ENCODE measurements at places on chromosomes 5 and 9.

- no peak for ATAC-seq
Observed at GRCh38 chr5:166581826-166582225, 1709.6 kb upstream of the WWC1 start.

DNA sequence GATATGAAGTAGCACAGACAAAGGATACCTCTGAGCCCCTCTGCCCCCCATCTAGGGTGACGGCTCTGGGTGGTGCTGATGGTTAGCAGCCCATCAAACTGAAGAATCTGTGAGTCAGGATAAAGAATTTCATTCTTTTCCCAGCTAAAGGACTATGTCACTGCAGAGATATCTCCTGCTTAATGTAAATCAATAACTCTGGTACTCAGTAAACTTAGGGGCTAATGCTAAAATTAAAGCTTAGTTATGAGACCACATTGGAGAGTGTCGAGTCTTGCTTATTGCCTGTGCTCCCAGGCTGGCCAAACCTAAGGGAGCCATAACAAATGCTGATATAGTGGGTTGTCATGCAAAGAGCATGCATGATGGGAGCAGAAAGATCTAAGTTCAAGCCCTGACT, 25.6 kb upstream of the ACTBL2 start:
- no peak for ATAC-seq

DNA sequence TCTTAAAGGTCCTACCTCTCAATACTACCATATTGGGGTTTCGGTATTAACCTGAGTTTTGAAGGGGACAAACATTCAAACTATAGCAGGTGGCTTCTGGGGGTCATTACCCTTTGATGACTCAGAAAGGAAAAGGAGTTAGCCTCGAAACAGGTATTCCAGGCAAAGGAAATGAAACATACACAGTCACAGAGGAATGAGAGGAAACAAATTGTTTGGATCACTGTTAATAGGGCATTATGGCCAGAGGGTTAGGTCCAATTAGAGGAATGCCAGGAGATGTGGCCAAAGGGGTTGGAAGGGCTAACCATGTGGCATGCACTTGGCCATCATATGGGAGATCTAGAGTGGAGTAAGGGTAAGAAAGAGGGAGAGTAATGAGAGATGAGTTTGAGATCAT, 23.9 kb upstream of the NIM1K start:
- ATAC-seq: no peak

DNA sequence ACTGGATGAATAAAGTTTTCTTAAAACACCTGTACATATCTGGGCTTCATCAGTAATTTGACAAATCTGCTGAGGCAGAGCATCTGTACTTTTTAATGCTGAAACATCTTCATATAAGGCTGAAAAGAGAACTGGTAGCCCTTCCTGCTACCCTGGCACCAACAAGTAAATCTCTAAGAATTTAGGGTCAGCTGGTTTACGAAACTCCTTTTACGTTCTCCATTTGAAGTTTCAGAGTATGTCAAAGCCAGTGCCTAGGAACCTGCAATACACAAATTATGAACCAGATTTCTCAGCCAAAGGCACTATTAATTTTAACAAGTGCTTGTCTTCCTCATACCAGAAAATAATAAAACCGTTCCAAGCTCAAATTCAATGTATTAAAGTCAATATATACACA, 3.8 kb downstream of the ZFAND5 start:
- ATAC-seq: no peak

DNA sequence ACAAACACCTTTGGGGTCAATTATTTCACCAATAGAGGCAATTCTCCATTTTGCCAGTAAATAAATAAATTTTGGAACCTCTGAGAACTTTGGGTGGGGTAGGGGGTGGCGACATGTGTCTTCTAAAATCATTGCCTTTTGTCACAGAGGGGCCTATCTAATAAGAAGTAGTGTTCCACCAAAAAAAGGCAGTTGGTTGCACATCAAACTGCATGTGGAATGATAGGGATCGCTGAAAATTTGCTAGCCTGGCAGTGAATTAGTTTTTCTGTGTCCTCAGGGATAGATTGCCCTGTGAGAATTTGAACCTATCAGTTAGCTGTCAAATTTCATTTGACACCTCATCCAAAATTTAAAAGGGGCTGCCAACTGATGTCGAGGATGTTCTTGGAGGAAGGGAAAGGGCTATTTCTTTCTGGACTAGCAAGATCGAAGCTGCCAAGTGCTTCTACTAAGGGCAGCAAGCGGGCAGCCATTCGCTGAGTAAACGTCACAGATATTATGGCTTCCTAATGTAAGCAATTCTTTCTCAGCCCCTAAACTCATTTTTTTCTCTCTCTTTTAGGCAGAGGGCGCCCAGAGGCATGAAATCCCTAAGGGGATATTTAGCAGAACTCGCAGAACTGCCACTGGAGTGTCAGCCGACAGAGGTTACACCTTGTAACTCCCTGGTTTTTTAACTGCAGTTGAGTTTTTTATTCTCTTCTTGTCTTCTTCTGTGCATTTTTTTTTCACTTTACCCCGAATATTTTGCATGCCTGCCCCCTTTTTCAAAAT, 2208.1 kb upstream of the WWC1 start:
- no peak for ATAC-seq

- ATAC-seq: peak; percentile 60
Observed at GRCh38 chr9:131645078-131645776, 94.6 kb downstream of the RAPGEF1 start.

- no peak for ATAC-seq
Observed at GRCh38 chr9:10059044-10059443, 553.8 kb downstream of the PTPRD start.

GRCh38 chr5:143204474-143205246, 198.8 kb downstream of the NR3C1 start:
- no peak for ATAC-seq

DNA sequence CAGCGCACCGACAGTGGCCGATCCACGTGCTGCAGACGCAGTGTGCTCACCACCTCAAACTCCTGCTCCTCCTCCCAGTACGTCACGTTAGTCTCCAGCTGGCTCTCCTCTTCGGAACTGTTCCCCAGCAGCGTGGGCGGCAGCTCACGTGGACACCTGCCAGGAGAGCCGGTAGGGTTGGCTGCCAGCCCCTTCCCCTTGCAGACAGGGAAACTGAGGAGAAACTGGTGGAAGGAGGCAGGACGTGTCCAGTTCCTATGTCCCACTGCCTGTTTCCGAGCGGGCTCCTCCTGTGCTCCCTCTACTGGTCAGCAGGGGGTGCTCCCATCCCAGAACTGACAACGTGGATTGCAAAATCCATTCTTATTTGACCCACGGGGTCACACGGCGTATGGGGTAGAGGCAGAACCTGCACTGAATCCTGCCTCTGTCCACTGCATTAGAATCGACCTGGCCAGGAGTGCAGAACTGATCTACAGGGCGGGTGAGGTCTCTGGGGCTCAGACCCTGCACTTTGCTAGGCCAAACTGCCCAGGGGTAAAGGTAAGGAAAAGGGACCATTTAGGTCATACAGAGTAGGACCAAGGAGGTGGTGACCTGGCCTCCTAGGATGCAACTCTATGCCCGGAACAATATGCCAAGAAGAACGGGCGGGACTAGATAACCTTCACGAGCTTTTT, 25.7 kb downstream of the PDGFRB start:
- peak; percentile 51 for ATAC-seq
